Fibroblast of lung (primary cell): ENCODE measurements at places on chromosomes 5 and 9. TPM values are rescaled to one million over a fixed set of nuclear protein-coding genes. Genes with fewer than 3 reads are reported as not detected.

DNA sequence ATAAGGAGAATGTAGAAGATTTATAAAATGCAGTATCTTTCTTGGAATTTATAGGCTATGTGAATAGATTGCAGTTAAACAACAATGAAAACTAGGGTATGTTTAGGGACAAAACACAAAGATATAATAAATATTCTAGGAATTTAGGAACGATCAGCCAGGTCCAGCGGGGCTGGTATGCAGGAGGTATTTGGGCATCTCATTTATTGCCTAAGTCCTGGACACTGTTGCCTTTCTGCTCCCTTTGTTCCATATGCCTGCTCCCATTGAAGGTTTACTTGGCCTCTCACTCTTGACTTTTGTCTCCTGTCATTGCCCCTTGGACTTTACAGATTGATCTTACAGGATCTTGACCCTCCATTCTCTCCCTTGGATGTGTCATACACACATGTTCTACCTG is 55.9 kb downstream of the SNX24 start:
- no peak for DNase-seq

Gene PLGRKT
- total RNA-seq = 12.6 and 17.3 TPM in 2 replicates

Gene IL13
- total RNA-seq = not detected in 2 replicates

Gene COQ4
- 11.2 and 12.6 TPM in 2 replicates for total RNA-seq

Gene PCDHB16
- 0.51 and 1.5 TPM in 2 replicates for total RNA-seq
